IPS DF 6.9 (cell line): ENCODE measurements at places on chromosomes 16 and 17.

- H3K4me3 ChIP-seq, result no peak overlapping the region
- DNase-seq, result no peak
- H3K36me3 ChIP-seq, result no peaks in the 10 kb centered on the region
- H3K27ac ChIP-seq, result no peak overlapping the region
- peaks cover 7% of the 10 kb centered on the region; the same call in 1 of the 2 replicates for H3K4me1 ChIP-seq
- H3K27me3 ChIP-seq, result no peaks in the 10 kb centered on the region
Observed at GRCh38 chr16:57815987-57816745, 13.9 kb upstream of the KIFC3 start.

GRCh38 chr16:81755915-81756614, 23.0 kb upstream of the PLCG2 start:
- DNase-seq, result no peak
- H3K27me3 ChIP-seq, result no peaks in the 10 kb centered on the region

GRCh38 chr16:11139326-11140097, 116.5 kb downstream of the SOCS1 start:
- no peaks in the 10 kb centered on the region for H3K4me1 ChIP-seq
- H3K27me3 ChIP-seq, result no peaks in the 10 kb centered on the region
- DNase-seq, result no peak

- H3K27me3 ChIP-seq, result no peaks in the 10 kb centered on the region
- H3K36me3 ChIP-seq, result no peaks in the 10 kb centered on the region
- H3K27ac ChIP-seq, result no peak overlapping the region
Observed at GRCh38 chr16:87570938-87571867, 31.1 kb upstream of the JPH3 start.

DNA sequence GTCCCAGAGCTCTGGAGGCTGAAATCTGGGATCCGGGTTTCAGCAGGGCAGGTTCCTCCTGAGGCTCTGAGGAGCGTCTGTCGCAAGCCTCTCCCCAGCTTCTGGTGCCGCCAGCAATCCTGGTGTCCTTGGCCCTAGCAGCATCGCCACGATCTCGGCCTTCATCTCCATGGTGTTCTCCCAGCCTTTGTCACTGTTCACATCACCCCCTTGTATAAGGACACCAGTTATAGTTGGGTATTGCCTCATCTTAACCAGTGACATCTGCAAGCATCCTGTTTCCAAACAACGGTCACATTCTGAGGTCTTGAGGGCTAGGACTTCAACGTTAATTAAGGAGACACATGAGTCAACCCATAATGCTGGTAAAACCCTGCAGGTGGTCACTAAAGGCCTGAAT, 2.8 kb upstream of the PPP1R27 start:
- no peak overlapping the region for H3K27ac ChIP-seq
- 0 out of 2 replicates have a peak, but pooled peaks cover 3% of the 10 kb centered on the region for H3K4me1 ChIP-seq
- H3K27me3 ChIP-seq, result no peaks in the 10 kb centered on the region
- no peak for DNase-seq
- H3K4me3 ChIP-seq, result no peak overlapping the region
- H3K36me3 ChIP-seq, result no peaks in the 10 kb centered on the region

DNA sequence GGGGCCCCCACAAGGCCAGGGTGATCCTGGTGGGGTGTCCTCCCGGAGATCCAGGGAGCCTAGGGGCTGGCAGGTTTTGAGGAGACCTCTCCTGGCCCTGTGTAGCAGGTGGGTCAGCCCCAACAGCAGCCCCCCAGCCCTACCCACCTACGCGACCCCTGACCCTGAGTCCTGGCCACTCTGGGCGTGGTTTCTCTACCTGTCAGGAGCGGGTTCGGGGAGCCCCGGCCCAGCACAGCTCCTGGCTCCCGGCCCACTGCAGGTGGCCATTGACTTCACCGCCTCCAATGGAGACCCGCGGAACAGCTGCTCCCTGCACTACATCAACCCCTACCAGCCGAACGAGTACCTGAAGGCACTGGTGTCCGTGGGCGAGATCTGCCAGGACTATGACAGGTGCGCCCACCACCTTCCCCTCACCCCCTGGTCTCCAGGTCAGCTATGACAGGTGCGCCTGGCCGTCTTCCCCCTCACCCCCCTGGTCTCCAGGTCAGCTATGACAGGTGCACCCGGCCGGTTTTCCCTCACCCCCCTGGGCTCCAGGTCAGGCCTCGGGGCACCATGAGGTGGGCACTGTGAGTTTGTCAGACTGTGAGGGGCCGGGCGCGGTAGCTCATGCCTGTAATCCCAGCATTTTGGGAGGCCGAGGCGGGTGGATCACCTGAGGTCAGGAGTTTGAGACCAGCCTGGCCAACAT, 13.0 kb downstream of the CPNE7 start:
- DNase-seq, result no peak
- H3K36me3 ChIP-seq, result 0 out of 2 replicates have a peak, but pooled peaks cover 2% of the 10 kb centered on the region
- no peaks in the 10 kb centered on the region for H3K27me3 ChIP-seq
- H3K27ac ChIP-seq, result no peak overlapping the region
- H3K4me1 ChIP-seq, result no peaks in the 10 kb centered on the region

DNA sequence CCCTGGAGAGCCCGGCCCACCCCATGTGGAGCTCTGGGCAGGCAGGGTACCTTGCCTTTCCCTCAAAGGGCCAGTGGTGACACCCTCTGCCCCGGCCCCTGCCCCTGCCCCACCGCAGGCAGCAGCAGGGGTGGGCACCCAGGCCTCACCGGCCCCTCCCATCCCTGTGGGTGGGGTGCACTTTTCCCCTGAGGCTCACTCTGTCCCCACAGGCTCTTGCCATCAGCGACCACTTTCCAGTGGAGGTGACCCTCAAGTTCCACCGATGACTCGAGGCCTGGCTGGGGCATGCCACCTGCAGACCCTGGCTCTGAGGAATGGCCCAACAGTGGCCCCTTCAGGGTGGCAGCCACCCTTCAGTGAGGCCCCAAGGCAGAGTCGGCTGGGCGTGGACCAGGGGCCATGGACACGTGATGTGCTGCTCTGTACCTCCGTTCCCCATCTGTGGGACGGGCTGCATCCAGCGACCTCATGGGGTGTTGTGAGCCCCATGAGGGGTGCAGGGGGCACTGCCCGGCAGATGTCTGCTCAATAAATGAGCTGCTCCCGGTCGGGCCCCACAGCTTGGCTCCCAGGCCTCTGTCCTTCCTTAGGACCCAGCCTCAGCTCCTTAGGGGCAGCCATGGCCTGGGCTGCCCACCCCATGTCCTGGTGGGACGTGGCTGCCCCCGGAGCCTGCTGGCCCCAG, 2.0 kb downstream of the DNASE1L2 start:
- H3K4me1 ChIP-seq, result peaks cover 4% of the 10 kb centered on the region
- no peak overlapping the region for H3K27ac ChIP-seq
- DNase-seq, result no peak

DNA sequence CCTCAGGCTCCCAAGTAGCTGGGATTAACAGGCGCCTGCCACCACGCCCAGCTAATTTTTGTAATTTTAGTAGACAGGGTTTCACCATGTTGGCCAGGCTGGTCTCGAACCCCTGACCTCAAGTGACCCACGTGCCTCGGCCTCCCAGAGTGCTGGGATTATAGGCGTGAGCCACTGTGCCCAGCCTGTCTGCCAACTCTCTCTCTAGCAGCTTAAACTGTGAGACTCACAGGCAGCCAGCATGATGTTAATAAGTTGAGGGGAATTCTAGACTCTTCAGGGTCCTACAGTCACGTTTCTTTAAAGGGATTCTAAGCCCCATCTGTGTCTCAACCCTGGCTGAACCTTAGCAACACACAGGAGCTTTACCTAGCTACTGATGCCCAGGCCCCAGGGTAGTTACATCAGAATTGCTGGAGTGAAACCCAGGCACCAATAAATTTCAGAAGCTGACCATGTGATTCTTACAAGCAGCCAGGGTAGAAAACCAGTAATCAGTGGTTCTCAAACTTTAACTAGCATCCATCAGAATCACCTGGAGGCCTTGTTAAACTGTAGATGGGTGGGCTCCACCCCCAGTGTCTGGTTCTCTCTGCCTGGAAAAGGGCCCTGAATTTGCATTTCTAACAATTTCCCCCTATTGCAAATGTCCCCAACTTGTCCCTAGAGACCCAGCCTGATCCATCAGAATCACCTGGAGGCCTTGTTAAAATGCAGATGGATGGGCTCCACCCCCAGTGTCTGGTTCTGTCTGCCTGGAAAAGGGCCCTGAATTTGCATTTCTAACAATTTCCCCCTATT, 30.7 kb downstream of the GPRC5B start:
- H3K27me3 ChIP-seq, result no peaks in the 10 kb centered on the region
- no peak overlapping the region for H3K4me3 ChIP-seq
- peak overlapping the region; percentile 26 for H3K27ac ChIP-seq
- H3K4me1 ChIP-seq, result peaks cover 8% of the 10 kb centered on the region
- no peak for DNase-seq

GRCh38 chr16:499924-500323, 27.6 kb upstream of the CAPN15 start:
- no peak for DNase-seq
- H3K27me3 ChIP-seq, result no peaks in the 10 kb centered on the region
- H3K4me1 ChIP-seq, result no peaks in the 10 kb centered on the region
- no peaks in the 10 kb centered on the region for H3K36me3 ChIP-seq
- H3K27ac ChIP-seq, result no peak overlapping the region
- no peak overlapping the region for H3K4me3 ChIP-seq

- no peaks in the 10 kb centered on the region for H3K36me3 ChIP-seq
- H3K4me1 ChIP-seq, result no peaks in the 10 kb centered on the region
- no peak for DNase-seq
- no peak overlapping the region for H3K27ac ChIP-seq
Observed at GRCh38 chr17:40724656-40725055, 21.1 kb upstream of the KRT24 start.

DNA sequence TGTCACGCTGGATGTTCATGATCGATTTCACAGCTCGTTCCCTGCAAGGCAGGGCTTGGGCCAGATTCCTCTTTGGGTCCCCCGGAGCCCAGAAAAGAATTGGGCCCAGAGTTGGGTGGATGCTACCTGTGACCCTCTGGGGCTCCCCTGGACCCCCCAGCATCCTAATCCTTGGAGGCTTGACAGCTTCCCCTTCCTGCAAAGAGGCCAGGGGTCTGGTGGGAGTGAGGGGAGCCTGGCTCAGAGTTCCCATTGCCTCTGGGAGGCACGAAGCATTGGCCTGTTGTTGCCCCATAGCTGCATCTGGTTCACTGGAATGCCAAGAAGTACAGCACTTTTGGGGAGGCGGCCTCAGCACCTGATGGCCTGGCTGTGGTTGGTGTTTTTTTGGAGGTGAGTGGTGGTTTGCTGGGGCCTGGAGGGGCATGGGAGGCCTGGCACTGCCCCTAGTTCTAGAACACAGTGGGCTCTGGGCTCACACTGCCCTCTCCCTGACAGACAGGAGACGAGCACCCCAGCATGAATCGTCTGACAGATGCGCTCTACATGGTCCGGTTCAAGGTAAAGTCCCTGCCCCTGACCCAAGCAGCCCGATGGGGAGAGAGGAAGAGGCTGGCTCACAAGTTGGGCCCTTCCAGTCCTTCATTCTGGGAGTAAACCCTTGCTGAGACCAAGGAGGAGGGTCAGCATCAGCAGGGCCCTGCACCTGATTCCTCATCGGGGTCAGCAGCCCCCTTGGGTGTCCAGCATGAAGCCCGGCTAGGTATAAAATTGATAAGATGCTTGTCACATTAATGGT, 7.2 kb downstream of the CA7 start:
- no peak overlapping the region for H3K4me3 ChIP-seq
- H3K36me3 ChIP-seq, result no peaks in the 10 kb centered on the region
- no peaks in the 10 kb centered on the region for H3K4me1 ChIP-seq
- H3K27me3 ChIP-seq, result no peaks in the 10 kb centered on the region; the same call in 1 of the 2 replicates
- no peak for DNase-seq
- no peak overlapping the region for H3K27ac ChIP-seq
